Dermis lymphatic vessel endothelial cell (primary cell): ENCODE measurements at places on chromosomes 16 and 17. TPM values are rescaled to one million over a fixed set of nuclear protein-coding genes. Genes with fewer than 3 reads are reported as not detected.

KPNB1 gene
- total RNA-seq = 220 and 265 TPM in 2 replicates

RHBDL1 gene
- 0.17 TPM in 1 of 2 replicates, not detected in the other for total RNA-seq

CCL5 gene
- 0.33 and 0.34 TPM in 2 replicates for total RNA-seq

LAT gene
- 0.43 and 0.52 TPM in 2 replicates for total RNA-seq

HP gene
- total RNA-seq = not detected in 2 replicates

C1QTNF1 gene
- total RNA-seq = 3.0 and 10.5 TPM in 2 replicates

PIK3R6 gene
- under 0.01 TPM in 1 of 2 replicates, not detected in the other for total RNA-seq

ATP2A1 gene
- total RNA-seq = 0.17 TPM in 1 of 2 replicates, not detected in the other

ANKRD40CL gene
- total RNA-seq = not detected in 2 replicates

KRTAP3-2 gene
- not detected in 2 replicates for total RNA-seq

ALKBH5 gene
- total RNA-seq = 64.3 and 69.7 TPM in 2 replicates

USP6 gene
- not detected in 2 replicates for total RNA-seq

LIMD2 gene
- total RNA-seq = 19.3 and 28.1 TPM in 2 replicates

KRT31 gene
- total RNA-seq = not detected in 2 replicates

SLC47A1 gene
- 0.22 and 0.34 TPM in 2 replicates for total RNA-seq

TBC1D3G gene
- not detected in 2 replicates for total RNA-seq

MRPS23 gene
- total RNA-seq = 23.1 and 31.6 TPM in 2 replicates

RGS11 gene
- under 0.01 and 0.33 TPM in 2 replicates for total RNA-seq

ALOXE3 gene
- total RNA-seq = under 0.01 TPM in 1 of 2 replicates, not detected in the other

ABCA5 gene
- total RNA-seq = 21.0 and 22.2 TPM in 2 replicates

ATP1B2 gene
- total RNA-seq = not detected in 2 replicates

KCNH6 gene
- under 0.01 TPM in 1 of 2 replicates, not detected in the other for total RNA-seq

AXIN1 gene
- total RNA-seq = 16.1 and 18.0 TPM in 2 replicates

PRR29 gene
- total RNA-seq = 0.54 and 0.60 TPM in 2 replicates

PDILT gene
- not detected in 2 replicates for total RNA-seq

CLEC18A gene
- total RNA-seq = 0.09 and 0.11 TPM in 2 replicates

TNFRSF12A gene
- 15.0 and 30.8 TPM in 2 replicates for total RNA-seq

MAPT gene
- under 0.01 TPM in 2 replicates for total RNA-seq

HOXB4 gene
- 0.76 and 1.4 TPM in 2 replicates for total RNA-seq

SCIMP gene
- not detected in 2 replicates for total RNA-seq

ACSM2B gene
- total RNA-seq = 0.43 TPM in 2 replicates

ALG1 gene
- 20.5 and 24.3 TPM in 2 replicates for total RNA-seq

HBM gene
- total RNA-seq = not detected in 2 replicates

ZNF830 gene
- total RNA-seq = 10.2 and 15.5 TPM in 2 replicates

MYO19 gene
- total RNA-seq = 24.4 and 29.9 TPM in 2 replicates

CES1 gene
- total RNA-seq = 0.17 and 0.65 TPM in 2 replicates

DNAI2 gene
- total RNA-seq = not detected in 2 replicates

PLA2G10 gene
- total RNA-seq = not detected in 2 replicates

PIPOX gene
- total RNA-seq = 0.86 and 2.3 TPM in 2 replicates

ITGAL gene
- under 0.01 TPM in 1 of 2 replicates, not detected in the other for total RNA-seq

CCL8 gene
- not detected in 2 replicates for total RNA-seq

ABHD15 gene
- 5.0 and 5.2 TPM in 2 replicates for total RNA-seq

KRT39 gene
- total RNA-seq = not detected in 2 replicates

CCL17 gene
- total RNA-seq = not detected in 2 replicates

TPSB2 gene
- total RNA-seq = not detected in 2 replicates

ST6GALNAC1 gene
- not detected in 2 replicates for total RNA-seq

PLD6 gene
- total RNA-seq = 1.2 and 4.0 TPM in 2 replicates

RAD51C gene
- total RNA-seq = 8.3 and 13.7 TPM in 2 replicates

CD300LG gene
- under 0.01 and 0.17 TPM in 2 replicates for total RNA-seq
